NCI-H748 treated with DMSO at 0.1 percent for 48 hours (cell line): ENCODE measurements at places on chromosomes 16 and 17.
A peak's percentile ranks its signal among the peaks of the same experiment; 100 is the strongest.

- DNase-seq, result no peak
Measured at GRCh38 chr16:88375236-88375975, 7.4 kb upstream of the ZNF469 start.

DNA sequence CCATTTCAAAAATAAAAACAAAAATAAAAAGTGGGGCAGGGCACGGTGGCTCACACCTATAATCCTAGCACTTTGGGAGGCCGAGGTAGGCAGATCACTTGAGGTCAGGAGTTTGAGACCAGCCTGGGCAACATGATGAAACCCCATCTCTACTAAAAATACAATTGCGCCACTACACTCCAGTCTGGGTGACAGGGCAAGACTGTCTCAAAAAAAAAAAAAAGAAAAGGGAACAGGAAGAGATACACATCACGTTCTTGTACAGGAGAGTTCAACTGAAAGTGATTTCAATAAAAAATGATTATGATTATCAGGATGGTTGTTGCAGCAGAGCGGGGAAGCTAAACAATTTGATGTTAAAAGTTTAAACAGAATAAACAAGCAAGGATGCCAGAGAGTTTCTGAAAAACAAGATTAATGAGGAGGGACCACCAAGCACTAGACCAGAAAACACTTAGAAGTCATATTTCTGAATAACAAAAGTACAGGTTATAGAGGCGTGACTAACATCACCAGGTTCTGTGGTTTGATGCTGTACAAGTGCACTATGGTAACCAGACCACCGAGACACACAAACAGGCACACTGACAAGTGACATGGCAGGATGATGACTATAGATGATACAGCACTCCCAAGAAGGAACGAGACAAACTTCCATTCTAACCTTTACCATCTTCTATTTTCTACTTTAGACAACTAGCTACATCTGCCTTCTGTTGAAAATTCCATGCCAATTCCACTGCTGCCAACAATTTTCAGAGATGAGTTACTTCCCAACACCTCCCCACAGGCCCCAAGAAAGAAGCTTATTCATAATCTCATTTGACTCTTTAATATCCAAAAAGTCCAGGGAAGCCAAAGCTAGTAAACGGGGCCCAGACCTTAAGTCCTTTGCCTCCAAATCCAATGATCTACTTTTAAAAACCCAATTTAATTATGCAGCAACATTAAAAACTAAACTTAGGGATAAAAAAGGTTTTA is 11.8 kb downstream of the DNAJA2 start:
- DNase-seq, result no peak

GRCh38 chr17:17349724-17350106 is 46.5 kb downstream of the NT5M start:
- no peak for DNase-seq

DNA sequence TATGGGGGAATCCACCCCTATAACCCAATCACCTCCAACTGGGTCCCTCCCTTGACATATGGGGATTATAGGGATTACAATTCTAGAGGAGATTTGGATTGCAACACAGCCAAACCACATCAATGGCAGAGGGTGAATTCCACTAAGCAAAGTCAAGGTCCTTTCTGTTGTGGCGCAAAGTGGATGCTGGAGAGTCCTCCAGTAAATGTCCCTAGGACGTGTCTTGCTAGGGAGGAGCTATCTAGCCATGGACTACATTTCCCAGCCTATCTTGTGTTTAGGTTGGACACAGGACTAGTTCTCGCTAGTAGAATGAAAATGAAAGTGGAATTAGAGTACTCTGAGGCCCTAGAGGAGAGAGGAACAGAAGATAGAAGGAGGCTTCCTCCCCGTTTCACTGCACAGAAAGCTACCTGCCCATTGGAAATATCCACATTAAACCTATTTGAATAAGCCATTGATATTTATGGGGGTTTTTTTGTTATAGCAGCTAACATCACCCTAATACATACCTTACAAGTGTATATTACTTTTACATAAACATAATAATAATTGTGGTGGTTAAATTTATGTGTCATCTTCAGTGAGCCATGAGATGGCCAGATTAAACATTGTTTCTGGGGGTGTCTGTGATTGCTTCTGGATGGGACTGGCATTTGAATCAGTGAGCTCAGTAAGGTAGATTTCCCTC is 56.7 kb upstream of the ERCC4 start:
- DNase-seq, result no peak

- no peak for DNase-seq
Measured at GRCh38 chr17:78573955-78574354, 3.2 kb downstream of the DNAH17 start.

- no peak for DNase-seq
Measured at GRCh38 chr17:18988546-18989173, 15.9 kb downstream of the FAM83G start.

DNA sequence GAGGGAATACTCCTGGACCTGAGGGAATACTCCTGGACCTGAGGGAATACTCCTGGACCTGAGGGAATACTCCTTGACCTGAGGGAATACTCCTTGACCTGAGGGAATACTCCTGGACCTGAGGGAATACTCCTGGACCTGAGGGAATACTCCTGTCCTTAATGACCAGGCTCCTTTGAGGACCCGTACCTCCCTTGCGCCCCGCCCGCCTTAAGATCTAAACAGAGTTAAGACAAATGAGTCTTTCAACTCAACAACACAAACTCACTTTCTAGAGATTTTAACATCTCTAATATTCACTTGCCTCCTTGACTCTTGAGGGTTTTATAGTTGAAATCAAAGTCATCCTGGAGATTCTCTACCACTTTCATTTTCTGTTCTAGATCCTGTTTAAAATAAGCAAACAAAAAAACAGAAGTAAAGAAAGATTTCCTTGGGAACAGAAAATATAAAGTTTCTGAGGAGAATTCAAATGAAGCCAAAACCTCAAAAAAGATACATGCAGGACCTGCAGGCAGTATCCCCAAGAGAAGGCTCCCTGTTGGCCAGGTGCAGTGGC is 49.7 kb downstream of the STAT3 start:
- DNase-seq, result no peak

- no peak for DNase-seq
Measured at GRCh38 chr16:23466162-23466885, 13.3 kb upstream of the COG7 start.

DNA sequence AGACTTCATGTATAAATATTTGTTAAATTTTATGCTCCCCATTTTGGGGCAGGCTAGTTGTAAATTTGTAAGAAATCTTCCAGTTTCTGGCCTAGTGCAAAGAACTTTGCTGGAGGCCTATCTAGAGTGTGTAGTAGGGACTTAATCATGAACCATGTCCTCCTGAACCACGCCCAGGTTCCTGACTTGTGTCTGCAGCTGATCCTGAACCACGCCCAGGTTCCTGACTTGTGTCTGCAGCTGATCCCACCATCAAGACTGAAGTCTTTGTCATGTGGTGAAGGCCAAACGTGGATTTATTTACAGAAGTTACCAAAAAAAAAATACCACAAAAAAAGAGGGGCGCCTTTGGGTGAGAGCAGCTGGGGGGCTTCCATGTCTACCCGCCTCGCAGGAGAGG is 33.1 kb downstream of the LMF1 start:
- DNase-seq, result no peak

DNA sequence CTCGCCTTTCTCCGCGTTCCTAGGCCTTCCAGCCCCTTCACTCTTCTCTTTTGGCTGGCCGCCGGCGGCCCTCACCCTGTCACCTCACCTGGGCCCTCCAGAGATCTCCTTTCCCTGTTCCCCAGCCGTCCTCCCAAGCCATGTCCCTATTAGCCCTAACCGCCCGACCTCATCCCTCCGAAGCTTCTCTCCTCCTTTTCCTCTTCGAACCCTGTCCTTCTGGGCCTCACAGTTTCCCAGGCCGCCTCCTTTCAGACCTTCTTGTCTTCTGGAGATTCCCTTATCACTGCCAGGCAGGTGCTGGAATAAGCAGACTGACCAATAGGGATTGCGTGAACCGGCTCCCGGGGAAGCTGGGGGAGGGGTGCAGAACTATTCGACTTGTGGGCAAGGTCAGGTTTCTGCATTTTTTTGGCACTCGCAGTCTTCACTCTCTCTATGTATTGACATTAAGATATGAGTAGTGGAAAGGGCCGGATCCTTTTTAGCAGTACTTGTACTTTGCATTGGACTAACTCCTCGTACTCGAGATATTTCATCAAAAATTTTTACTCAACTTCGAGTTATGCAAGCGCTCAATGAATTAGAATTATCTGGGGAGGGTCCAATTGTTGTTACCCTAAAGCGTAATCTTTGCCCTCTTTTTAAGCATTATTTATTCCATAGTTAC is 690 bp downstream of the RHOT1 start:
- peak; percentile 38 for DNase-seq

DNA sequence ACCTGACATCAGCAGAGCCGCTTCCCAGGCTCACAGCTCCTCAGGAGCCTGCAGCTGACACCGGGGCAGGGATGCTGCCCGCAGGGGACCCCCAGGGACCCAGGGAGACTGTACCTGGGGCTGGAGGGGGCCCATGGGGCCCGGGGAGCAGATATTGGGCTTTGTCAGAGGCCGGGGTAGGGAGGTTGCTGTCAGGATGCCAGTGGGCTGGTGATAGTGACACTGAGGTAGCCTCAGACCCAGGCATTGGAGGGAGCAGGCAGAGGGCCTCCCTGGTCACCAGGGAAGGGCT is 15.1 kb downstream of the GSE1 start:
- DNase-seq, result no peak

GRCh38 chr17:63665527-63666214 is 34.3 kb downstream of the LIMD2 start:
- DNase-seq, result no peak

DNA sequence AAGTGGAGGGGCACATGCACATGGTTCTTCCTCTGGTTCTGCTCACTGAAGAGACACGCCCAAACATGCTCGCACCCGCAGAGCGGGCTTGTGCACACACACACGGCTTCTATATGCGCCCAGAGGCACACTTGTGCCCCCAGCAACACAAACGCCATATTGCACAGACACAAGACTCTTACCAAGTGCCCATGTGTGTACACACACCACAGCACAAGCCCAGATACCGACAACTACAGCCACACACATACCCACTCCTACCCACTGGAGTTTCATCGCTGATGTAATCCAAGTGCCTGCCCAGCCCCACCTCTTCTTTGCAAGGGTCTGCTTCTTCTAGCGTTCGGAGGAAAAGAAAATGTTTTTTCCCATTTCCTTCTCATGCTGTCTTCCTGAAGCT is 6.5 kb upstream of the PRR29 start:
- DNase-seq, result no peak

- no peak for DNase-seq
Measured at GRCh38 chr17:17325228-17325627, 22.1 kb downstream of the NT5M start.

GRCh38 chr16:20650400-20651166 is 46.9 kb downstream of the ACSM1 start:
- DNase-seq, result no peak

DNA sequence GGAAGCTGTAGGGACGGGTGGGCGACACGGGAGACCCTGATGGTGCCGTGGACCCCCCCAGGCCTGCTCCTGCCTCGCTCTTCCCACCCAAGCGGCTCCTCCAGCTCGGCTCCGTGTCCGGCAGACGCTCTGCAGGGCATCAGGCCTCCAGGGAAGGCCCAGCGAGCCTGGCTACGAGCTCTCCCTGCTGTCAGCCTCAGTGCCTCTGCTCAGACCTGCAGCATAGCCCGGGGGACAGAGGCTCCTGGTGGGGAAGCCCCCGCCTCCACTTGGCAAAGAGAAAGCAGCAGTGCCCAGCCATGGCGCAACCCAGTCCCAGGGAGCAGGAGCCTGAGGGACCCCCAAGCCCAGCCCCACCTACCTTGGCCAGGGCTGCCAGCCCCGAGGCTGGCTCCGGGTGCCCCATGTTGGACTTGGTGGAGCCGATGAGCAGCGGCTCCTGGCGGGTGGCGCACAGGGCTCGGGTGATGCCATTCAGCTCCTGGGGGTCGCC is 5.9 kb downstream of the FASN start:
- DNase-seq, result no peak

GRCh38 chr17:43652124-43652480 is 9.6 kb downstream of the MEOX1 start:
- DNase-seq, result no peak

GRCh38 chr16:68230176-68230571 is 5.8 kb downstream of the ESRP2 start:
- DNase-seq, result no peak

DNA sequence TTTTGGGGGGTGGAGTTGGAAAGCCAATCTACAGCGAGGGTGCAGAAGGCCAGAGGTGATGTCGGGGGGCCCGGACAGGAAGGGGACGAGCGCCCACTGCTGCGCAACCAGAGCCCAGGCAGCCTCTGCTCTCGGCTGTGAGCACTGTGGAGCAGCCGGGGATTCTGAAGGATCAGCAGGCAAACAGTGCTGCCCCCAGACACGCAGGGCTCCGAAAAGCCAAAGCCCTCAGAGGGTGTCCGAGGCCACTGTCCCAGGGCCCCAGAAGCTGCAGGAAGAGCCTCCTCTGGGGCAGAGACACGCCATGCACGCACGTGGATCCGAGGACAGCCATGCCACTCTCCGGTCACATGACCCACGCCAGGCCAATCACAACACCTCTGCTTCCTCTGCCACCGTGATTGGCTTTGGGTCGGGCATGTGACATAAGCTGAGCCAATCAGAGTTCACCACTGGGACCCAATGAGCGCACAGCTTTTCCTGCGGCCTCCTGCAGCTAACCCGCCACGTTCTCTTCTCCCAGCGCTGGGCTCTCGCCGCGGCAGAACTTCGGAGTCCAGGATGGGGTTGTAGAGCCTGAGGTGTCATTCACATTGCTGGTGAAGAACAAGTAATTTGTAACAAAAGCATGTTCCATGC is 40.7 kb downstream of the ACTG1 start:
- DNase-seq, result no peak

GRCh38 chr16:66079671-66080334 is 286.7 kb upstream of the CDH5 start:
- DNase-seq, result no peak

- no peak for DNase-seq
Measured at GRCh38 chr17:26775219-26775822, 518.6 kb upstream of the WSB1 start.

DNA sequence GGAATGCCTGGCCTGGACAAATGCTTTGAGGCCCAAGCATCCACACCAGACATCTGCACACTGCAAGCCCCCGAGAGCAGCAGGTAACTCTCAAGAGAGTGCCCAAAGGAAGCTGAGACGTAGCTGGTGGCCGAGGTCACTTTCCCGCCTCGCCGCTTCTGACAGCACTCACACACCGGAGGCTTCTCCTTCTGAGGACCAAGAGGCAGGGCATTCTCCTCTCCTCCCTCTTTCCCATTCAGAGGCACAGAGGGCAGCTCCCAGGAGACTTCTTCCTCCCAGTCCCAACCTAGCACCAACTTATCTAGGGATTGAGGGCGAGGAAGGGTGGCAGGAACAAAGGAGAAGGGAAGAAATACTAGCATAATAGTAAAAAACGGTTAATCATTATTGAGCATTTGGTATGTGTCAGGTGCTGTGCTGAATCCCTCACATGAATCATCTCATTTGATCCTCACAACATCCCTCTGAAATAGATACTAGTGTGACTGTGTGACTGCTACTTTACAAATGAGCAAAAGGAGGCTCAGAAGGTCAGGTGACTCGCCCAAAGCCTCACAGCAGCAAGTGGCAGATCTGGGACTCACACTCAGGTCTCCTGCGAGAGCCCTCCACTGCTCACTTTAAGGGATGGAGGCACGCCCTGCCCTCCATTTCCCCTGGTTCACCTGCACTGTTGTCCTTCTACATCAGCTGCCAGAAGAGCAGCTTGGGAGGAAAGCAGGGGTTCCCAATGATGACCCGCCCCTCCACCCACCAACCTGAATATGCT is 41.8 kb downstream of the MYO18A start:
- no peak for DNase-seq

- DNase-seq, result no peak
Measured at GRCh38 chr16:1068451-1068850, 4.1 kb upstream of the SSTR5 start.

- peak; percentile 62 for DNase-seq
Measured at GRCh38 chr17:7404737-7405349, 946 bp upstream of the TMEM256 start.
